ENCODE measurements at places on chromosomes 5 and 9. TPM values are rescaled to one million over a fixed set of nuclear protein-coding genes. Genes with fewer than 3 reads are reported as not detected.

The TAF11L5 gene
- total RNA-seq: not detected

The DMRT2 gene
- total RNA-seq: not detected

The SMIM3 gene
- total RNA-seq: 23.5 TPM

The ADGRD2 gene
- total RNA-seq: not detected

The EGFL7 gene
- total RNA-seq: 8.7 TPM

The ACER2 gene
- 1.6 TPM for total RNA-seq

The SEMA5A gene
- total RNA-seq: 9.9 TPM

The MSX2 gene
- 0.79 TPM for total RNA-seq

The SFXN1 gene
- 40.0 TPM for total RNA-seq
